Foreskin keratinocyte (primary cell): ENCODE measurements at places on chromosomes 5 and 9.

DNA sequence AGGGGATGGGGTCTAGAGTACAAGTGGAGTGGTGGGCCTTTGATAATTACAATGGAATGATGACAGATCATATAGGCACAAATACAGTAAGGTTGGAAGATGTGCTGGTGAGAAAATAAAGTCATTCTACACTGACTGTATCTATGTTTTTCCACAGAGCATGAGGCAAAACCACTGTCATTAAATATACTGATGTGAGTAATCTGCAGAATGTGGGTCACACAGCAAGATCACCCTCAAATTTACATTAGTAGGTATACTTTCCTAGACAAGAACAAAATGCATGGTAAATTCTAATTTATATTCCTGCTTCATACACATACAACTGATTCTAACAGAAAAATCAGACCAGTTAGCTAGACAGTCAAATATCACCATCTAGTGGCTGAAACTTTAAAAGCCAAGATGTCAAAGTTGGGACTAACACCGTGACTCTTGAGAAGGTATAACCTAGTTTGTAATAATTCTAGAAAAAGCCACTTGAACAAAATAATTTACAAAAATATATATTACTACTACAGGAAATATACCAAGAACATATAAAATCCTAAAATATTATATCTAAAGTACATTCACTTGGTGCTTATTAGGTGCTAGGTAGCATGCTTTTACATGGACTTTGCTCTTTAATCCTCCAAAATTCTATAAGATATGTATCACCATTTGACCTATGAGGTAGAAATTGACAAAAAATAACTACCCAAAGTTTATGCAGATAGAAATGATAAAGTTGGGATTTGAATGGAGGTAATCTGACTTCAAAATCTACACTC is 19.5 kb downstream of the TTC33 start:
- peak; percentile 23 for DNase-seq

GRCh38 chr5:15904899-15905830 is 274.4 kb downstream of the MARCHF11 start:
- no peak for DNase-seq

DNA sequence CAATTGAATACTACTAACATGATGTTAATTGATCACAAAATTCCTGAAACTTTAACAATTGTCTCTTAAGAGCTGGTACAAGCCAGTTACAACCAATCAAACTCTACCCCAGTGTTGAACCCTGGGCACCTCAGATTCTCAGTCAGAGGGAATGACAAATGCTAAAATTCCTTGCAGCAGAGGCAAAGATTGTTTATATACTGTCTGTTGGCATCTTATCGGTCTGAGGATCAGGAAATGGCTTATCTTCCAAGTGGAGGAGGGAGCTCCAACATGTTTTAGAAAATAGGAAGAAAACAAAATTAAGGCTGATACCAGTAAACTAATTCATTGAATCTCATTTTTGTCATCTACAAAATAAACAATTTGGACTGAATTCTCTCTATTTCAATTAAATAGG is 527.8 kb upstream of the ZNF608 start:
- DNase-seq, result no peak

- no peak for DNase-seq
Measured at GRCh38 chr5:98975682-98976407, 47.0 kb upstream of the CHD1 start.

GRCh38 chr9:111149018-111149759 is 110.9 kb upstream of the LPAR1 start:
- peak; percentile 7 for DNase-seq

DNA sequence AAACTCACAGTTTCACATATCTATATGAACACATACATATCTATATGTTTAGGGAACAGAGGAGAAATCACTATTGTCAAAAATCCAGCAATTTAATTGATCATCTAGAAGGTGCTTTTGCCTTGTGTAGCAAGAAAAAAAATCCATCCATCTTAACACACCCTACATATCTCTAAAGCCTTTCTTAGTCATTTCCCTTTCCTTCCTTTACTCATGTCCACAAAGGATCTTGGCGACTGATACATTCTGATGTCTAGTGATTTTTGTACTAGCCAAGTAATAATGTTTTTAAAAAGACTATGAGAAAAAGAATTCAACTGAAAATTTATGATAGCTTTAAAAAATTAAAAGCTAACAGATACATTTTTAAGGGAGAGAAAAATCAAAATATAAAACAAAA is 22.5 kb downstream of the ZDHHC21 start:
- peak; percentile 34 for DNase-seq

DNA sequence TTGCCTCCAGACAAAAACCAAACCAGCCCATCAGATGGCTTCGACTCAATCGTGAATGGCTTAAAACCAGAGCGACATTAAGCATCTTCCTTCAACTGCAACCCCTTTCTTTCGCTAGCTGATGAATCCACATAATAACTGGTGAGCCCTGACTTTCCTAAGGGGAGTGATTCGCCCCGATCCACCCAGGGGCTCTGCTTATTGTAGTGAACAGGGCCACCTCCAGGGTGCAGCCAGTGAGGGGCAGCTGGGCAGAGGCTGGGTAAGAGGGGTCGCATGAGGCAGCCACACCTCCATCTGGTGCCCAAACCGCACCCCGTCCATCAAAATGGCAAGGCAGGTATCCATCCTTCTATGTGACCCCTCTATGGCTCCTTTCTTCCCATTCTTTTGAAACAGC is 38.0 kb downstream of the SLC35D2 start:
- DNase-seq, result no peak

GRCh38 chr5:66238435-66238834 is 94.3 kb downstream of the SREK1 start:
- no peak for DNase-seq

DNA sequence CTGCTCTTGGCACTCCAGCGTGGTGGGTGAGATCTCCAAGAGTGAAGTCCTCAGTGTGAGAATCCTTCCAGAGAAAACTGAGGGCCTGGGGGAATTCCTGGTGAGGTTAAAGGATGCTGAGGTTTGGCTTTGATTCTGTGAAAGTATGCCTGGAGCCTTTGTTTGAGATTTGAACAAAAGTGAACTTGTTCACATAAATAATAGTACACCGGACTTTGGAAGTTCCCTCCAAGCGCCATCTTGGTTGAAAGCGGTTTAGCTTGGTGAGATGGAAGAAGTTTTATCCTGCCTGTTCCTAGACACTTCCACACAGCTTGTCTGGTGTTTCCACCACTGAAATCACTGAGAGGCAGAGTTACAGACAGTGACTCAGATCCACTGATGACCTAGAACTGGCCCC is 286.4 kb downstream of the NTRK2 start:
- DNase-seq, result no peak

DNA sequence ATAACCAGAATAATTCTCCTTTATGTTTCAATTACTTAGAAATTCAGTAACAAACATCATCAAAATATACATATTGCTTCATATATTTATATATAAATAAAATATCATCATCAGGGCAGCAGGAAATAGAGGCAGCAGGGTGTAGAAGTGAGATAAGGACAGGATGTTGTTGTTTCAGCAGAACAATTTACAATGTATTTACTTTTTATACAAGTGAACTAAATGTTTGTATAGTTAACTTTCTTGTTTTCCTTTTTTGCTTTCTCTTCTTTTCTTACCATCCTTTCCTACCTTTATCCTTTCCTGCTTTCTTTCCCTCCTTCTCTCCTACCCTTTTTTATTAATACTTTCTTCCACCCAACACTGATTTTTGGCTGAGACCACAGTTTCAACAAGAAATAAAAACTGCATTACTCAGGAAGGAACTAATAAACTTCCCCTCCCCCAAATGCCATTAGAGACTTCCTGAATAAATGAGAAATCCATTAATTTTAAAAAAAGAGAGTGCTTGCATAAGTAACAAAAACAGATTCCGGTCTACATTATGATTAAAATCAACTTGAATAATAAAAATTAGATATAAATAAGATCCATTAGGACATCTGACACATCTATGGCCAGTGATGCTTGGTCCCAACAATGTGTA is 159.8 kb upstream of the ACOT12 start:
- DNase-seq, result no peak

DNA sequence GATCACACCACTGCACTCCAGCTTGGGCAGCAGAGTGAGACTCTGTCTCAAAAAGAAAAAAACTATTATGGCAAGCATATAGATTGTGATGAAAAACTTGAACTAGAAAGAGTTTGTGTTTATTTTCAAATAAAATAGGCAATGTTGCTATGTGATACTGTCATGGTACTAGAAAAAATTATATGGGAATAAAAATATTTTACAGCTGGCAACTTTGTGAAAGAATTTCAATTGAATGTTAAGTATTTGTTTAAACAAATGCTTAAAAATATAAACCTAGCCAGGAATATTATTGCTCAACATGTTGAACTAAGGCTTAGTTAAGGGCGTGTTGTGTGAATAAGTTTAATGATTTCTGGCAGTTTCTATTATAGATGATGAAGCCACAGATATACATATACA is 31.7 kb downstream of the HSDL2 start:
- no peak for DNase-seq

- no peak for DNase-seq
Measured at GRCh38 chr9:123073441-123073840, 40.0 kb downstream of the GPR21 start.

GRCh38 chr5:169181814-169182213 is 119.1 kb downstream of the SLIT3 start:
- DNase-seq, result no peak
